HS-27A (cell line): ENCODE measurements at places on chromosomes 5 and 9.

- no peak for DNase-seq
Measured at GRCh38 chr5:76595755-76596481, 27.3 kb downstream of the F2RL2 start.

DNA sequence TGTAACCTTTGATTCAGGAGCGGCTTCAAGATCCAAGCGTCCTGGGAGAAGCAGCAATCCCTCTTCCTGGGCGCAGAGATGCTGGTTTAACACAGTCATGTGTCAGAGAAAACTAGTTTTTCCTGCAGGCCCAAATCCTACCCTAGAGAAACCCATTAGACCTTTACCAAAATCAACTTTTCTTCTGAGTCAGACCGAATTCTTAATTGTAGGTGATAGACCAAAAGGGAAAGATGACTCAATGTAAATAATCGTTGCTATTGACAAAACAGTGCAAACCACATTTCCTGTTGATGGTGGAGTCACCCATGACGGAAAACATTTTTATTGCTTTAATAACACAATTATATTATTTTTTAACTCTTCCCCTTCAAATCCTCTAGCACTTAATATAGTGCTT, 40.1 kb downstream of the SLC1A1 start:
- DNase-seq: no peak

DNA sequence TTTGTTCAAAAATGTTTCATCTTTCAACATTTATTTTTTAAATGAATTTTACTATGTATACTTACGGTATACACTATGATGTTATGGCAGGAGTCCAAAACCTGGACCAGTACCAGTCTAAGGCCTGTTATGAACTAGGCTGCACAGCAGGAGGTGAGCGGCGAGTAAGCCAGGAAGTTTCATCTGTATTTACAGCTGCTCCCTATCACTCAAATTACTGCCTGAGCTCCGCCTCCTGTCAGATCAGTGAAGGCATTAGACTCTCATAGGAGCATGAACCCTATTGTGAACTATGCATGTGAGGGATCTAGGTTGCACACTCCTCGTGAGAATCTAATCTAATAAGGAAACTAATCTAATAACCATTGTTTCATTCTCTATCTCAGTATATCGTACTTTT, 715.5 kb upstream of the PTPRD start:
- DNase-seq: no peak

DNA sequence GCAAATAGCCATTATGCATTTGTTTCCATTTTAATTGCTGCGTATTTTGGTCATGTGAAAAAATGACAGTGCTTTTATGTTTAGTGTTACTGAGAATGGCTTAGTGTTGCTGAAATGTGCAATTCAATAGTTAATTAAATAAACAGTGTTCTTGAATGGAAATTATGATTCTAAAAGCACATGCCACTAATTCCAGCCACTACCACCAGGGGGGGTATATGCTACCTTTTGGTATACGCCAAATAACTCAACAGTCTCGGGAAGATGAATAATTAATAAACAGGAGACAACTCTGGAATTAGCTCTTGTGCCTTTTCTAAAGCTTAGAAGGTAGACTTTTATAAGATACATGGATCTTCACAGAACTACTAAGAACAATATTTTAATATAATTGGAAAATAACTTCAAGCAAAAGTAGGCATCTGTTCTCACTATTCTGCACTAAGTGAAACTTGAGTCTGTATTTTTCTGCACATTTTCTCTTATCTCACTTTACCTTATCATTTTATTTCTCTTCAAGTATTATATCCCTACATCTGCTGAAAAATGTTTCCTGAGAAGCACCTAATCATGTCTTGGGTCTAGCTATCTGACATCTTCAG, 83.5 kb upstream of the MINAR2 start:
- DNase-seq: no peak

GRCh38 chr5:178382754-178383164, 150.2 kb upstream of the PHYKPL start:
- DNase-seq: no peak
